Pancreas (tissue), 10 donors: ENCODE measurements at places on chromosomes 4 and X. TPM values are rescaled to one million over a fixed set of nuclear protein-coding genes. Genes with fewer than 3 reads are reported as not detected.
A peak's percentile ranks its signal among the peaks of the same experiment; 100 is the strongest.

GRCh38 chr4:56909086-56909894 is 1.6 kb downstream of the REST start:
- H3K4me3 ChIP-seq, result peak overlapping the region; percentile 100
- H3K36me3 ChIP-seq, result no peaks in the 10 kb centered on the region
- DNase-seq, result no peak
- peaks cover 20% of the 10 kb centered on the region for H3K4me1 ChIP-seq
- H3K27me3 ChIP-seq, result no peaks in the 10 kb centered on the region
- peak overlapping the region; percentile 94 for H3K27ac ChIP-seq

- peaks cover 20% of the 10 kb centered on the region for H3K27me3 ChIP-seq
- no peak overlapping the region for H3K4me3 ChIP-seq
- no peak overlapping the region for H3K27ac ChIP-seq
- H3K4me1 ChIP-seq, result no peaks in the 10 kb centered on the region
- DNase-seq, result no peak
- no peaks in the 10 kb centered on the region for H3K36me3 ChIP-seq
Observed at GRCh38 chrX:136168929-136169735, 21.8 kb downstream of the FHL1 start.

GRCh38 chr4:98468709-98469108 is 189.7 kb downstream of the TSPAN5 start:
- no peaks in the 10 kb centered on the region for H3K27me3 ChIP-seq
- no peaks in the 10 kb centered on the region for H3K36me3 ChIP-seq
- no peak overlapping the region for H3K27ac ChIP-seq
- no peak for DNase-seq
- H3K4me1 ChIP-seq, result no peaks in the 10 kb centered on the region

Gene TCEAL7
- 0.25 TPM for total RNA-seq

Gene QRFPR
- not detected for total RNA-seq

DNA sequence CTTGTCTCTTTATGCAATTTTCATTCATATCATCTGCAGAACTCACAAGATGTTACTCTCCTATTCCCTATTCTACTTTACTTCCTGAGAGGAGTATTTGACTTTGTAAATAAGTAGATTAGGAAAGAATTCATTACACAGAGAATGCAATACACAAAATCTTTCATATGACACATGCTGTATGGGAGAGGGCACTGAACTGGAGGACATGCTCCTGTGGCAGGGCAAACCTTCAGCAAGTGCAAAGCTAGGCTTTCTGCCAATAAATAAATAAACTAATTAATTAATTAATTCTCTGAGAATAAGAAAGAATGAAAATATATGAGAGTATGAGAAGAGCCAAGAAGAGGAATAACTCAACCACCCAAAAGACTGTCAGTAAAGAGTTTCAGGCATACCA is 33.9 kb downstream of the THAP9 start:
- H3K4me1 ChIP-seq, result no peaks in the 10 kb centered on the region
- DNase-seq, result no peak

DNA sequence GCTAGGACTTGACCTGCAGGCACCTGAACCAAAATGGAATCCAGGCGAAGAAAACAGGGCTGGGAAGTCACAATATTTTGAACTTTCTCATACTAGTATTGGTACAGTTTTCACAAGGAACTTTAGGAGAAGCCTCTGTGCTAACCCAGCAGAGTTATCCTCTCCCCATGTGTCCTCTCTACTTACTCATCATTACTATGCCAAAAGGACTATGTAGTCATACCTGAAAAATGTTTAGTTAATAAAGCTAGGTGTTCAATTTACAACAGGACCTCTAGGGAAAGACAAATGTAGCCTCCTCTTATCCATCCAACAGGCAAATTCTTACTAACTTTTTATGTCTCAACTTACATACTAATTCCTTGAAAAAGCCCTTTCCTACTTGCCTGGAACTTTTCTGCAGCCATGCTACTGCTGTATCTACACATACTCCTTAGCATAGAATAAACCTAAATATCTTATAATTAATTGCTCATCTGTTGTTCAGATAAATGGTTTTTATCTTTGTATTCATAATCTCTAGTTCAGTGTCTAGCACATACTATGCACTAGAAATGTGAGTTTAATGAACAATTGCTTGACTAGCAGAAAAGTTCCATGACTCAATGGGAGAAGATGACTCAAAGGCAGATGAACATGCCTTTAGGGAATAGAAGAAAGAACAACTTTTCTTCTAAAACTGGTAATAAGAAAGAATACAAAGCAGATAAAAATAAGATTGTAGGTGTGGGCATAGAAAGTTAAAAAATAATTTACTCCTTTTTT is 215.5 kb upstream of the VEGFC start:
- no peak overlapping the region for H3K4me3 ChIP-seq
- no peak overlapping the region for H3K27ac ChIP-seq
- no peaks in the 10 kb centered on the region for H3K27me3 ChIP-seq
- no peaks in the 10 kb centered on the region for H3K36me3 ChIP-seq
- H3K4me1 ChIP-seq, result no peaks in the 10 kb centered on the region
- no peak for DNase-seq

Gene GBA3
- total RNA-seq, result not detected

GRCh38 chr4:108483079-108483478 is 137.3 kb upstream of the RPL34 start:
- H3K27ac ChIP-seq, result no peak overlapping the region
- H3K36me3 ChIP-seq, result no peaks in the 10 kb centered on the region
- no peaks in the 10 kb centered on the region for H3K27me3 ChIP-seq
- no peak overlapping the region for H3K4me3 ChIP-seq
- no peaks in the 10 kb centered on the region for H3K4me1 ChIP-seq
- no peak for DNase-seq

Gene ETDB
- not detected for total RNA-seq

- no peak overlapping the region for H3K4me3 ChIP-seq
- no peak for DNase-seq
- no peaks in the 10 kb centered on the region for H3K27me3 ChIP-seq
- H3K27ac ChIP-seq, result no peak overlapping the region
- H3K4me1 ChIP-seq, result peaks cover 6% of the 10 kb centered on the region
- H3K36me3 ChIP-seq, result no peaks in the 10 kb centered on the region
Observed at GRCh38 chrX:39174772-39175417, 373.6 kb downstream of the MID1IP1 start.

- no peak overlapping the region for H3K4me3 ChIP-seq
- H3K36me3 ChIP-seq, result no peaks in the 10 kb centered on the region
- no peaks in the 10 kb centered on the region for H3K4me1 ChIP-seq
- H3K27ac ChIP-seq, result no peak overlapping the region
Observed at GRCh38 chr4:95129821-95130311, 372.1 kb downstream of the BMPR1B start.

GRCh38 chrX:45849261-45849862 is 648.7 kb upstream of the DIPK2B start:
- H3K36me3 ChIP-seq, result no peaks in the 10 kb centered on the region
- DNase-seq, result no peak
- no peak overlapping the region for H3K27ac ChIP-seq
- H3K4me3 ChIP-seq, result no peak overlapping the region

Gene RAB40A
- 0.09 TPM for total RNA-seq

DNA sequence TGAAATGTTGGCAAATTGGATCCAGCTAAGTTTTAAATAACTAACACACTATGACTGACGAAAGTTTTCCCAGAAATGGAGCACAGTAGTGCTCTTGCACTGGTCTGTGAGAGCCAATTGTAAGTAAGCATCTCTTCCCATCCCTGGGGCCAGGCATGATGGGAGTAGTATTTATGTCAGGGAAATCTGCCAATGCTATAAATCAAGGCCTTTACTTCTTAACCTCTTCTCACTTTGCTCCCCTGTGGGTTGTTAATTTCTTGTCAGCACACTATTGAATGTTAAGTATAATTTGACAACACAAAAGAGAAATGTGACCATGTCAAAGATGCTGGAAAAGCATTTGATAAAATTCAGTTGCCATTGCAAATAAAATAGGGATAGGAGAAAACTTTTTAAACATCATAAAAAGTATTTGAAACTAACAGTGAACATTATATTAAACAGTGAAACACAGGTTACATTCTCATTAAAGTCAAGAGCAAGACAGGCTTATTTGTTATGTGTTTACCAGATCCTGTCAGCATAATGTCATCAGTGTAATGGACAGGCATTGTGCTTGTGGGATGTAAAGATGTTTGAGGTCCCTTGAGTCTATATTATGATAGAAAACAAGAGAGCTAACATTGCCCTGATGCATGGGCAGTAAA is 5.0 kb downstream of the F8A1 start:
- no peaks in the 10 kb centered on the region for H3K4me1 ChIP-seq
- no peak for DNase-seq
- no peaks in the 10 kb centered on the region for H3K27me3 ChIP-seq
- H3K4me3 ChIP-seq, result no peak overlapping the region
- H3K27ac ChIP-seq, result no peak overlapping the region

- H3K27me3 ChIP-seq, result no peaks in the 10 kb centered on the region
- H3K4me3 ChIP-seq, result no peak overlapping the region
- no peak for DNase-seq
- H3K27ac ChIP-seq, result no peak overlapping the region
Observed at GRCh38 chr4:55018521-55018920, 106.9 kb downstream of the KDR start.

DNA sequence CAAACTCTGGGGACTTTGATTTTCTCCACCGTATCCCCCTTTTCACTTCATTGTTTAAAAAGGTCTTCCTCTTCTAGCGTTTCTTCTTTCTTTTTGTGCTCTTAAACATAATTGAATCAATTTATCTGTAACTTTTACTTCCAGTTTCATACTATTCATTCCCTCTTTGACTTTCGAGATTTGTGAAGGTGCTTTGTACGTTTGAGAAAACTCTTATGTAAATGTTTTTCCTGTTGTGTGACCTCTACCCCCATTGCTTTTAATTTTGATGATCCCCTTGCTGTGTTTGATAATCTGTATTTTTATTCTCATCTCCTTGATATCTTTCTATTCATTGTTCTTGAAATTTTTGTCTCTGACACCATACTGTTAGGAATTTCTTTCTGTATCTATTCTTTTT is 4.8 kb downstream of the USP38 start:
- no peaks in the 10 kb centered on the region for H3K36me3 ChIP-seq
- no peak overlapping the region for H3K4me3 ChIP-seq
- peaks cover 17% of the 10 kb centered on the region for H3K4me1 ChIP-seq

DNA sequence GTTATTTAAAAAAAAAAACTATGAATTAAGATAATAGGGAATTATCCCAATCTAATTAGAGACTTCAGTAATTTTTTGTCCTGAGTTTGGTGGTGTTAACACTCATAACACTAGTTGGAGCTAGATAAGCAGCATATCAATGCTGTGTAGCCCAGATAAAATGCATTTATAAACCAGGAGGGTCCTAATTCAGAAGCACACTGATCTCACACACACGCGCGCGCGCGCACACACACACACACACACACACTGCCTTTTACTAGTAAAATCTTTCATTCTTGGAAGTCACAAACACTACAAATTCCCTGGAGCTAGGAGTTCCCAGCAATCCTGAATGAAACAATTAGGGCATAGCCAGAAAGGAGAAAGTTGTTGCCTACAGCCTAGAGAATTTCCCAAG is 3.2 kb downstream of the UNC5C start:
- no peak for DNase-seq
- H3K27me3 ChIP-seq, result no peaks in the 10 kb centered on the region
- no peaks in the 10 kb centered on the region for H3K36me3 ChIP-seq
- H3K4me3 ChIP-seq, result no peak overlapping the region
- no peak overlapping the region for H3K27ac ChIP-seq
- H3K4me1 ChIP-seq, result no peaks in the 10 kb centered on the region

DNA sequence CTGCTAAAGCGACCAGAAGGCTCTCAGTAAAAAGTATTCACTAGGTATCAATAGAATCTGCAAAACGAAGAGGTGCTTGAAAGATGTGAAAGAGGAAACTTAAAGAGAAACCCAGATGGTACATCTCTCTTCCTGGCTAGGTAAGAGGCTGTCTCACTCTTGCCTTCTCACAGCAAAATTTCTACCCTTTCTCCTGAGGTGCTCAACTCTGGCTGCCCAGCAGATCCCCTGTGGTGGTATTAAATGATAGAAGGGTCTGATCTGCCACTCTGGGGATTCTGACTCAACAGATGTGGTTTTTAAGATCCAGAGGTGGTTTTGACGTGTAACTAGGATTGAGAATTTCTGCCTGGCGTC is 14.9 kb upstream of the TSPAN5 start:
- H3K4me3 ChIP-seq, result no peak overlapping the region
- no peaks in the 10 kb centered on the region for H3K36me3 ChIP-seq
- H3K27ac ChIP-seq, result no peak overlapping the region
- H3K27me3 ChIP-seq, result no peaks in the 10 kb centered on the region
- DNase-seq, result no peak
- no peaks in the 10 kb centered on the region for H3K4me1 ChIP-seq

- no peak overlapping the region for H3K4me3 ChIP-seq
- H3K27ac ChIP-seq, result no peak overlapping the region
Observed at GRCh38 chr4:89175611-89176010, 64.3 kb downstream of the TIGD2 start.

DNA sequence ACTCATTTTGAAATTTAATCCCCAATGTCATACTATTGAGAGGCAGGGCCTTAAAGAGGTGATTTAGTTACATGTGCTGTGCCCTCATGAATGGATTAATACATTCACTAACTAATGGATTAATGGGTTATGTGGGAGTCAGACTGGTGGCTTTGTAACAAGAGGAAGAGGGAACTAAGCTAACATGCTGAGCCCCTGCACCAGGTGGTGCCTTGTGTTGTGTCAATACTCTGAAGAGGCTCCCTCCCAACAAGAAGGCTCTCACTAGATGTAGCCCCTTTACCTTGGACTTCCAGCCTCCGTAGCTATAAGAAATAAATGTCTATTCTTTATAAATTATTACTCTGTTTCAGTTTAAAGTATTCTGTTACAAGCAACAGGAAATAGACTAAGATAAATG is 411.9 kb upstream of the EMCN start:
- no peak for DNase-seq
- no peaks in the 10 kb centered on the region for H3K27me3 ChIP-seq
- no peak overlapping the region for H3K27ac ChIP-seq
- no peak overlapping the region for H3K4me3 ChIP-seq
- H3K36me3 ChIP-seq, result no peaks in the 10 kb centered on the region

DNA sequence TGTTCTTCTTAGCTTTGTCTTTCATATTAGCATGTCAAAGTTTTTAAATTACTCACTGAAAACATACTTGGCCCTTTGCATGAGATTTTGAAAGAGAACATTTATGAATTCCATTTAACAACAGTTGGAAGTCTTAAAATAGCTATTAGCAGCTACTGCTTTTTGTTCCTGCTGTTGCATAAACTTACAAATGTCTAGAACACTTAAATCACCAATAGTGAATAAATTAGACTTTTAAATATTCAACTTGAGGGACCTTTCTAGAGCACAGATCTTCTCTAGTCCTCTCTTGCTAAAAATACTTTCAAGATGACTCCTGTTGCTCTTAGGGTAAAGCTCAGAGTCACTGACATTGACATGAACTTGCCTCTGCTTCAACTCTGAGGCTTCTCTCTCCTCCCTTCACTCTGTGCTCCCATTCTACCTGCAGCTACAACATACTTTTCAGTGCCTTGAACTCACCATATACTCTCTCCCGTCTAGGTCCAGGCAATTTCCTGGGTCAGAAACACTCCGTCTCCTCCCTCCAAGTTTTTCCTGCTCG is 15.8 kb upstream of the TXK start:
- no peaks in the 10 kb centered on the region for H3K27me3 ChIP-seq
- H3K4me3 ChIP-seq, result no peak overlapping the region
- H3K36me3 ChIP-seq, result no peaks in the 10 kb centered on the region
- DNase-seq, result no peak
- no peaks in the 10 kb centered on the region for H3K4me1 ChIP-seq
